Pulmonary artery endothelial cell (primary cell): ENCODE measurements at places on chromosomes 6 and 20. TPM values are rescaled to one million over a fixed set of nuclear protein-coding genes. Genes with fewer than 3 reads are reported as not detected.

The CCN5 gene
- not detected in 2 replicates for total RNA-seq

The CTCFL gene
- not detected in 2 replicates for total RNA-seq

The TMEM200A gene
- under 0.01 TPM in 1 of 2 replicates, not detected in the other for total RNA-seq

The GINS1 gene
- 20.0 and 34.6 TPM in 2 replicates for total RNA-seq

The TREML2 gene
- not detected in 2 replicates for total RNA-seq

The EPPIN gene
- total RNA-seq = not detected in 2 replicates

The MTFR2 gene
- total RNA-seq = 1.9 and 4.5 TPM in 2 replicates

The MRPS18B gene
- total RNA-seq = 48.8 and 57.7 TPM in 2 replicates

DNA sequence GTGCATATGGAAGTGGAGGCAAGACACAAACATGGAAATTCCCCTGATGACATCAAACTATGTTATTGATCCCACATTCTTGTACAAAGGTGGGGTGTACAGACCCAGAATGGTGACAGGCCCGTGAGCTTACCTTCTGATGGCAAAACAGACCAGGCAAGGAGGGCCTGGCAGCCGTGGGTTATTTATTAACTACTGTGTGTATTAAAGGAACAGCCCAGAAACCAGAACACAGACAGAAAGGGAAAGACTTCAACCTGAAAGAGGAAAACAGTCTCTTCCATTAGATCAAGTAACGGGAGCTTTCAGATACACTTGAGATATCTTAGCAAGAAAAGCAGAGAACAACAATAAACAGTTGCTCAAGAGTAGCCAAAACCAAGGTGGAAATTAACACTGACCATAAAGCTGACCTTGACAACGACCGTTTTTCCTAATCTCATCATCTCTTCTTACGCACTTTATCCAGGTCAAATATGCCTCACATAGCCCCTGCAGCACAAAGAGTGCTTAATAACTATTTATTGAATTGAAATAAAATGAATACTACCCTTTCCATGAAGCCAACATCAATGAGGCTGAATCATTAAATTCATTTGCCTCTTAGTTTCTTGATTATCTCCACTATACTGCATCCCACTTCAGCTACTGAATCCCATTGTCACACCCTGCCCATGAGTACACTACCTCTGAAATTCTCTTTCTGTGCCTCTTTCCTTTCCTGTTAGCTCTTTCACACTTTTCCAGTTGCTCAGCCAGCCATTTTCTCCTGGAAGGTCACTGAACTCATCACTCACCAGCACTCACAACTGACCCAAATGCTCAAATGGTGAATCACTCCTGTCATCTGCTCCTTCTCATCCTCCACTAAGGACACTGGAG, 67.4 kb downstream of the MOXD1 start:
- DNase-seq = peak; percentile 56

DNA sequence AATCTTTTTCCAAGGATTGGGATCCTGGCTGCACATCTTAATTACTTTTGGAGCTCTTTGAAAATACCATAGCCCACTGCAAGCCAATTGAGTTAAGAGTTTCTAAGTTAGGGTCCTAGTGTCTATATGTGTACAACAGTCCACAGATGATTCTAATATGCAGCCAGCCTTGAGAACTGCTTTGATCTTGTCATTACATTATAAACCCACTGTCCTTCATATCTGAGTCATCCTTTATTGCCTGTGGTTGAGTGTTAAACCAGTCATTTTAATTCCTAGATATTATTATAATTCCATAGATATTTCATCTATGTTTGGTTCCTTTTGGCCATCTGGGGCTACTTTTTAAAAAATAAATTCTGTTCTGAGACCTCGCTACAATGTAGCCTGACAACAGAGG, 24.1 kb downstream of the MCM8 start:
- DNase-seq = no peak

- DNase-seq = no peak
These were observed 213.1 kb downstream of the PHACTR1 start for GRCh38 chr6:12929678-12930077.

DNA sequence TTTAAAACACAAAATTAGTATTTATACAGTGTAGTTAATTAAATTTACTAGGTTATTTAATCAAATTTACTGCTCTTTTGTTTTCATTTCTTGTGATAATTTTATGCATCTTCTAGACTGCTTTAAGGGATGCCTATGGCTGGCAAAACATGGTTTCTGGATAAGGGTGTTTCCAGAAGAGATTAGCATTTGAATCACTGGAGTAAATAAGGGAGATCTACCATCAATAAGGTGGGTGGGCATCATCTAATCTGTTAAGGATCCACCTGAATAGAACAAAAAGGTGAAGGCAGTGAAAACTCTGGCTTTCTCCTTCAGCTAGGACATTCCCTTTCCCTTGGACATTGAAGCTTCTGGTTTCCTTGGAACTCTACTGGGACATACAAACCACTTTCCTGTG, 146.2 kb upstream of the LAMA2 start:
- DNase-seq = no peak

DNA sequence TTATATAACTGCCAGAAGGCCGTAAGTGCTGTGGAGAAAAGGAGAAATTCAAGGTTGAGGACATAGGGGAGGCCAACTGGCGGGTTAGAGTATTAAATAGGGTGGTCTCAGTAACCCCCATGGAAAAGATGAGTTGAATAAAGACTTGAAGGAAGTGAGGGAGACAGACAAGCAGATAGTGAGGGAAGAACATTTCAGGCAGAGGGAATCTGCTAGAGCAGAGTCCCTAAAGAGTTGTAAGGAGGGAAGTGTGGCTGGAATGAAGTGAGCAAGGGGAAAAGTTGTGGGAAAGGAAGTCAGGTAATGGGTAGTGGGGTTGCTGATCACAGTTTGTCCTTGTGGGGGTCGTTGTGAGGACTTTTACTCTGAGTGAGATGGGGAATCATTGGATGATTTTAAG, 1.4 kb downstream of the KIFC1 start:
- no peak for DNase-seq

DNA sequence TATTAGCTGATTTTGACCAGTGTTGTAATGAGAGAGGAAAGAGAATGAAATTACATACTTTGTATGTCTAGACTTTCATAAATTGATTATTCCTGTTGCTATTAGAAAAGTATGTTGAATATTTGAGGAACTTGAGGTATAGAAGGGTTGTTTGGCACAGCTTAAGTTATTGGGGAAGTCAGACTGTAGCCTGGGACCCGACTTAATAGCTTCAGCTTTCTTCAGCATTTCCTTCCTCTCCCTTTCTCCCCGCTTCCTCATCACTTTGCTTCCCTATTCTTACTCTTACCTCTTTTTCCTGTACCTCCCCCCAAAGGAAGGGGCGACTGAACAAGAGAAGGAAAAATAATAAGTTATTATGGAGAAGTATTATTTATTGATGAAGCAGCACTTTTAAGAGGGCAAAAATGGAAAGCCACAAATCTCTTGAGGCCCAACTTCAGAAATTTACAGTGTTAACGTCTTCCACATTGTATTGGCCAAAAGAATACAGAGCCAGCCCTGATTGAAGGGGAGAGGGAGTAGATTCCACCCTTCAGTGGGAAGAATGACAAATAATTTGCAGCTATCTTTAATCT, 7.4 kb downstream of the SENP6 start:
- no peak for DNase-seq

GRCh38 chr20:4937407-4938319, 63.6 kb downstream of the SLC23A2 start:
- DNase-seq = no peak

DNA sequence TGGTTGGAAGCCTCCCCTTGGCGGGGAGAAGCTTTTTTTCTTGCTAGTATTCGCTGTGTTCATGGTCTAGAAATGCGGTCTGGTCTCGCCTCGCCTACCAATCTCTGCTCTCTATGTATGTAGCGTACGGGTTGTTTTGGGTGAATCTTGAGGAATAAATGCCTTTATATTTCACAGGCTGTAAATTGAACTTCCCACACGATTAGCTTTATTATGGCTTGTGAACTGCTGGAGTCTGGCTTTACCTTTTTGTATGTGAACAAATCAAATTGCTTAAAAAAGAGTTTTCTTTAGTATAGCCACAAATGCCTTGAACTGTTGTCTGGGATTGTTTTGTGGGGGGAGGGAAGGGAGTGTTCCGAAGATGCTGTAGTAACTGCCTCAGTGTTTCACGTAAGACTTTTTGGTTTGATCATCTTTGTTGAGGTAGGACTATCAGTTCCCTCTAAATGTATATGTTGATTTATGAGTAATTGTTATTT, 2.2 kb downstream of the INSM1 start:
- DNase-seq = no peak

GRCh38 chr6:169950558-169950957, 199.1 kb downstream of the ERMARD start:
- no peak for DNase-seq

- DNase-seq = no peak
These were observed 6.1 kb downstream of the TRIM10 start for GRCh38 chr6:30154709-30155519.

- no peak for DNase-seq
These were observed 354.8 kb downstream of the BTBD9 start for GRCh38 chr6:38284802-38285394.

DNA sequence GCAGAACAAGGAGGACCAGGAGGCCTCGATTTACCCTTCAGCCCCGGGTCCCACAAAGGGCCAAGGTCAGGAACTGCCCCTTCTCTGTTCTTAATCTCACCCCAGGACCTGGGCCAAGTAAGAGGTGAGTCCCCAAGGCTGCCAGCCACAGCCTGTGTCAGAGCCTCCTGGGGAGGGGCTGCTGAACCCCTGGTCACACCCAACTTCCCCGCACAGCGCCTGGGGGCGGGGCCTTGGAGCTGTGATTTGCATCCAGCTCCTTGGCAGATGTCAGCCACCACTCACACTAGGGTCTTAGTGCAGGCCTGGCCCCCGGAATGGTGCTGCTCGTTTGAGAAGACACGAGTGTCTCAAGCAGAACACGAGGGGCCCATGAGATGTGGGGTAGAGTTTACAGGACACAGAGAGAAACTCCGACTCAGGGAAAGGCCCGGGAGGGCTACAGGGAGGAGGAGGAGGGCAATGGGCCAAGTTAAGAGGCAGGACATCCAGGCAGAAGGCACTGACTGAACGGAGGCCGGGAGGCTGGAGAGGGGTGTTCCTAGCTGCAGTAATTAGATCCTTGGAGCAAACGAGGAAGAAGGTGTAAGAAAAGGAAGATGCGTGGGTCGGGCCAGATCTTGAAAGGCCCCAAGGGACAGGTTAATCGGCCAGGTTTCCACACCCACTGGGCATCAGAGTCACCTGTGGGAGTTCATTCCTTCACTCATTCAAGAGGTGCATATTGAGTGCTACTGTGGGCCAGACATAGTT, 26.9 kb downstream of the ZBP1 start:
- DNase-seq = no peak

GRCh38 chr6:107545763-107546162, 55.8 kb downstream of the SOBP start:
- DNase-seq = no peak

DNA sequence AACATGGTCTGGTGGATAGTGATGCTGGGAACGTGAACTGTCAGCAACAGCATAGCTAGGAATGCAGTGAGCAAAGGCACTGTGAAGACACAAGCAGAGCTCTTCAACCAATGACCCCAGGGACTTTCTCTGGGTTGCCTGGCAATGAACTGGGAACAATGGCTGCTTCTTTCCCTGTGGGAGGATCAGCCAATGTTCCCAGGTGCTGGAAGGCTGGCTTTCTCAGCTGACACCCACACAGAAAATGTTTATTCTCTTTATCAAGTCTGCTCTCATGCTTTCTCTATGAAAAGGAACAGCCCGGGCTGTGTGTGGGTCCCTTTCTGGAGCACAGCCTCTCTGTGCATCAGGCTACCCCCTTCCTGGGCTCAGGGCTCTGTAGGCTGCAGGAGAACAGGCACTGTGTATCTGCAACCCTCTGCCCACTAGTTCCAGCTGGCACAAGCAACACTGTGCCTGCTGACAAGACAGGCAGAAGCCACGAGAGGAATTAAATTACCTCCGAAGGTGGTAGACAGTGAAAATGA, 54.2 kb downstream of the HFE start:
- DNase-seq = no peak

- DNase-seq = no peak
These were observed 86.6 kb downstream of the GCLC start for GRCh38 chr6:53458105-53458866.

DNA sequence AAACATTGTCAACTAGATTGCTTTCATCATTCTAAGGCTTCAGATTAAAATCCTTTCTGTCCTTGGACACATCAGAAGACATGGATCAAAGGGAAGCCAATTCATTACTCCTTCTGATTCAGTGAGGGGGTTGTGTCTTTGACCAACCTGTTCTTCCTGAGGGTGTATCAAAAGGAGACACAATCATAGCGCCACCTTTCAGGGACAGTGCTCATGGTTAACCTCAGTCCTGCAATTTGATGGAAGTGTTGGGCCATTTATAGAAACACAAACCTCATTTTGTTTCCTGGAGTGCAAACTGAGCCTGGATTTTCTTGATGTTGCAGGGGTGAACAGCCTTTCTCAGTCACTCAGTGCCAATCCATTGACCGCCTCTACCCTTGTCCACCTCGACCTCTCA, 163.9 kb upstream of the SCGN start:
- DNase-seq = no peak

- no peak for DNase-seq
These were observed 309.7 kb downstream of the SLC35F1 start for GRCh38 chr6:118216751-118217150.

GRCh38 chr6:39063526-39063925, 14.9 kb downstream of the GLP1R start:
- DNase-seq = no peak

DNA sequence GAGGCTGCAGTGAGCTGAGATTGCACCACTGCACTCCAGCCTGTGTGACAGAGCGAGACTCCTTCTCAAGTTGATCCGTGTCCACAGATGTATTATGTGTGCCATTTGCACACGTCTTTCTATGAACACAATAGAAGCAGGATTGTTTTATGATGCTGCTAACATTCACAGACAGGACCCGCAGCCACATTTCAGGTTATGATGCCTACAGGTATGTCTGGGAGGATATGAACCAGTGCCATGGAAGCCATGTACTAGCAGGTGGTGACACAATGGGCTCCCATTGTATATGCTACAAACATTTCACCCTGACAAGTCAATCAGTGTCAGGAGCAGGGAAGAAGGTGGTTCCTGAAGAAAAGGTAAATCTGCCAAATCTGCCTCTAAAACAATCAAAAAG, 4.3 kb downstream of the TRAM2 start:
- DNase-seq = no peak

GRCh38 chr6:135180542-135181332, at the start of gene MYB:
Gene MYB (plus strand): TSS chr6:135181308. CDS start chr6:135181514, 206 bp downstream.
- DNase-seq = no peak
